ENCODE measurements at places on chromosomes 11 and 22. TPM values are rescaled to one million over a fixed set of nuclear protein-coding genes. Genes with fewer than 3 reads are reported as not detected.

HOATZ gene
- not detected for total RNA-seq

DGCR6L gene
- 37.6 TPM for total RNA-seq

CSNK1E gene
- 107 TPM for total RNA-seq

C22orf15 gene
- not detected for total RNA-seq

IRAG1 gene
- total RNA-seq: 6.5 TPM

QSER1 gene
- 40.9 TPM for total RNA-seq

DNA sequence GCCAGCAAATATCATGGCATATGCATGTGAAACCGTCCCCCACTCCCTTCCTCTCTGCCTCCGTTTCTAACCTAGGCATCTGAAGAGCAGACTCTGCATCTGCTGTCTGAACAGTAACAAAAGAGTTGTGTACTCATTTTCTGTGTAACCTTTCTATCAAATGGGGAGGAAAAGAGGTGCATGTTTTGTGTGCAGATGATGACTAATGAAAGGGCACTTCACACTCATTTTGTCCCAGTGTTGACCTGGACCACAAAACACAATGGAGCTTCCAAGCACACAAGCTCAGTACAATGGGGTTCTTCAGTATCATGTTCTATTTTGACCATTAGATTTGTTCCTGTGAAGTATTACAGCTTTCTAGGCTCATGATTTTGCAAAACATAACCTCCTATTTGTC is 13.0 kb downstream of the JHY start:
- DNase-seq: no peak

DNA sequence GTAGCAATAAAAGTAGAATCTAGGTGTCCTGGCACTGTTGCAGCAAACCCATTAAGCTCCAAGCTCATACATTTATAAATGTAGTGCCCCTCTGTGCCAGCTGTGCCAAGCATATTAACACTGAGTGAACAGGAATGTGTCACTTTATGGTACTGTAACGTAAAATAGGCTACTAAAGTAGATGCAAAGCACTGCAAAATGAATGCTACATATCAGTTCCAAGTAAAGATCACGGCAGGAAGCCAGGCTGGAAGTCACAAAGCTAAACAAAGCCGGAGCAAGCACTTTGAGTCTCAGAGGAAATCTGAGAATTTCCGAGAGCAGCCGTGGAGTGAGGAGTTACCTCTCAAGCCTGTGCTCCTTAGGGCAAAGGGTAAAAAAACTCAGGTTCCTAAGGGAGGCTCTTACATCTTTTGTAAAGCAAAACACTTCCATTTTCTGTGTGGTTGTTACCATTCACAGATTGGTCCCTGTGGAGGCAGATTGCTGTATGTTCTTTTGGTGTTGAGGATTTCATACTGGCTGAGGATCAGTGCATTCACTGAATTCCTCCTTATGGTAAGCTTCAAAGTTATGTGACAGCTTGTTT is 85.7 kb downstream of the WNT11 start:
- peak; percentile 61 for DNase-seq

DNA sequence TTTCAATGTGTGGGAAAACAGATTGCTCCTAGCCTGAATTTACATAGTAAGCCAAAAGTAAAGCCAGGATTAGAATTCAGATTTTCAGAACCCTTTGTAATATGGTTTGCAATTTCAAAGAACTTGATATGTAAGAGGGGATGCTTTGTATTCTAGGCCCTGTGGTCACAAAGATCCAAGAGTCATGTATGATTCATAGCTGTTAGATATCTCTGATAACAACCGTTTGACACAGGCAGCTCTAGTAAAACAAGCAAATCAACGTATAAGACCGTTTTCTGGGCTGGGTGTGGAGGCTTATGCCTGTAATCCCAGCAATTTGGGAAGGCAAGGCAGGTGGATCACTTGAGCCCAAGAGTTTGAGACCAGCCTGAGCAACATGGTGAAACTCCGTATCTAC is 79.6 kb downstream of the EMSY start:
- DNase-seq: no peak

- no peak for DNase-seq
Observed at GRCh38 chr11:111765320-111765983, 737 bp downstream of the PPP2R1B start.

- DNase-seq: no peak
Observed at GRCh38 chr11:57511741-57512430, 3.6 kb downstream of the SLC43A1 start.

DNA sequence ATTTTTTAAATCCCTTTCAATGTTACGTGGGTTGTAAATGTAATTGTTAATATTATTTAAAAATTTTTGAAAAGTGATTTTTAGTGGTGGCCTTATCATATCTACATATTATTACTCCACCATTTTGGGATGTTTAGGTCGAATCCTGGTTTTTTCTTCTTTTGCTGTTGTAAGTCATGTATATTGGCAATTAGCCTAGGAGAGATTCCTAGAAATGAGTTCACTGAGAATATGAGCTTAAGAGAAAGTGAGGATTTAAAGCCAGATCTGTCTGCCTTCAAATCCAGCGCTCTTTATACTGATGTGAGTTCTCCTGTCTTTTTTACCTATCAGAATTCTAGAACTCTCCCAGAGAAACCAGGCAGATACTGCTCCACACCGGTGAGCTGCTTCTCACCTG is 56.1 kb downstream of the PTPRJ start:
- peak; percentile 44 for DNase-seq

- DNase-seq: no peak
Observed at GRCh38 chr11:114065094-114065493, 5.6 kb downstream of the ZBTB16 start.

DNA sequence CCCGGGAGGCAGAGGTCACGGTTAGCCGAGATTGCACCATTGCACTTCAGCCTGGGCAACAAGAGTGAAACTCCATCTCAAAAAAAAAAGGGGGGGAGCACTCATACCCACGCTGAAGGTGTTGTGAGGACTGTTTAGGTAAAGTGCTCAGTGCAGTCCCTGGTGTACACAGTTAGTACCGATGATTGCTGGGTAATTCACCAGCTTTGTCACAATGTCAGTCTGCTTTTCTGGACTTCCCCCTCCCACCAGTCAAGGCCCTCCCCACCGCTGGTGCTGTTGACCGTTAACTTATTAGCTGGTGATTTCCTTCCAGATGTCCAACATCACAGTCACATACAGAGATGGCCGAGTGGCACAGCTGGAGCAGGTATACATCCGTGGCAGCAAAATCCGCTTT is 11.9 kb downstream of the SNRPD3 start:
- no peak for DNase-seq

DNA sequence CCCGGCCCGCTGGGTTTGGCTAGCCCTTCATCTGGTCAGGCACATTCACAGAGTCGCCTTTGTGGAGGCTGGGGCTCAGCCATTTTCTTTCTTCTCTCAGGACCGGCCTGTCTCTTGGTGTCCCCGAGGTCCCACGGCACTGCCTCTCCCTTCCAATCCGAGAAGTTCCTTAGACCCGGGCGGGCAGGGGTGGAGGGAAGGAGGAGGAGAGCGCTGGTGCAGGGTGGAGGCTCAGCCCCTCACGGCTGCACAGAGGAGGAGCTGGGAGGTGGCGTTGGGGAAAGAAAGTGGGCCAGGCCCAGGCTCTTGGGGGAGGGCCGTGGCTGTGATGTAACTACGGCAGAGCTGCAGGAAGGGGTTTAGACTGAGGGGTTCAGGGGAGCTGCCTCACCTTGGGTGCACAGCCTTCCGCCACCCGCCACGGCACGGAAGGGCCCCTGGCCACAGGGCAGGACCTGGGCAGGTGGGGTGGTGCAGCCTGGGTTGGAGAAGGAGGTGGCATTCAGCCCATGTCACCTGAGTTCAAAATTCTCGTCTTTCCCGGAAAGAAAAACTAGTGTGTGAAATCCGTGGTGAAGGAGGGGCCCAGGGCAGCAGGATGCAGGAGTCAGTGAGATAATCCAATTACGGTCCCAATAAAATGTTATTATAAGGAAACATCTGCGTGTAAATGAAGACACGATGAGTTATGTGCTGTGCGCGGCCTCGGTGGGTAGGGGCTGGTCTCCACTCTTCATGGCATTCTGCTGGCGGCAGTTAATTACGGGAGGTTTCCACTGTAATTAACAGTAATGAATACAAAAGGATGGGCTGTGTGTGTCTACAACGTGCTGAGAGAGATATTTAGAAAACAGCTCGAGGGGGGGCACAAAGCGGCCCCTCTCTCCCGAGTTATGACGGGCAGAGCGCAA is 1.7 kb downstream of the BRSK2 start:
- no peak for DNase-seq

DNA sequence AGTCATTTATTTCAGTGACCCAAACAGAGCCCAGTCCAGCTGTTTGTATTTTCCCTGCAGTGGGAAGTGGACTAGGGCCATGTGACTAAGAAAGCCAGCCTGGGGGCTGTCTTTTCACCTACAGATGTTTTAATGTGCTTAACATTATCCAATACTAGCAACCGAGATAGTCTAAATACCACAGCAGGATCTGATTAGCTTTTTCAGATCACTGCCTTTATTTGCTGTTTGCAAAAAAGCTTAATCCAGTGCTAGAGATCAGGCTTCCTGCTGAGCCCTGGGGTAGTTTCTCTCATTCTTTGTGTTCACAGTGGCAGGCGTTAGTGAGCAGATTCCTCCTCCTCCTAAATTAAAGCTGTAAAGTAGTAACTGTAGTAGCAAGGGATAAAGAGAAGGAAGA is 35.0 kb downstream of the ZC3H12C start:
- peak; percentile 27 for DNase-seq

DNA sequence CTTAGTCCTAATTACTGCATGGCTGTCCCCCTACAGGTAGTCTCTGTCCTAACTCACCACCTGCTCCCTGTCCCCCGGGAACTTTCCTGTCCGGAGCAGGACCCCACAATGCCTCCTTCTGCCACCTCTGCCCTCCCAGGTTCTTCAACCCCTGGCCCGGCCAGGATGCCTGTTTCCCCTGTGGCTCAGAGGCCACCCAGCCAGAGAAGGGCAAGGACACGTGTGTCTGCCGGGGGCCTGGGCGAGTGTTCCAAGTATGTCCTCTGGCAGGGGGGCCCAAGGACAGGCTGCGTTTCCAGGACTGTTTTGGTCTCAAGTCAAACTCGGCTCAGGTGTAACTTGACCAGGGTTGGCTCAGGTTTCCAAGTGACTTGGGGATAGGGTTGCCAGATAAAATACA is 63.8 kb downstream of the BTG4 start:
- no peak for DNase-seq

DNA sequence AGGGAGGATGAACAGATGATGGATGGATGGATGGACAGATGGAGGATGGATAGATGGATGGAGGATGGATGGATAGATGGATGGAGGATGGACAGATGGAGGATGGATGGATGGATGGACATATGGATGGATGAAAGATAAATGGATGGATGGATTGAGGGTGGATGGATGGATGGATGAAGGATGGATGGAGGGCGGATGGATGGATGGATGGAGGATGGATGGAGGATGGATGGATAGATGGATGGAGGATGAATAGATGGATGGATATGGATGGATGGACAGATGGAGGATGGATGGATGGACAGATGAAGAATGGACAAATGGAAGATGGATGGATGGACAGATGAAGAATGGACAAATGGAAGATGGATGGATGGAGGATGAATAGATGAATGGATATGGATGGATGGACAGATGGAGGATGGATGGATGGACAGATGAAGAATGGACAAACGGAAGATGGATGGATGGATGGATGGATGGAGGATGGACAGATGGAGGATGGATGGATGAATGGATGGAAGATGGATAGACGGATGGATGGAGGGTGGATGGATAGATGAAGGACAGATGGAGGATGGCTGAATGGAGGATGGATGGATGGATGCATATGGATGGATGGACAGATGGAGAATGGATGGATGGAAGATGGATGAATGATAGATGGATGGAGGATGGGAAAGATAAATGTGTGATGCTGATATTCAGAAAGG is 7.4 kb downstream of the IFITM10 start:
- DNase-seq: no peak

- DNase-seq: peak; percentile 97
Observed at GRCh38 chr11:130403271-130403804, 25.1 kb downstream of the ADAMTS8 start.

DNA sequence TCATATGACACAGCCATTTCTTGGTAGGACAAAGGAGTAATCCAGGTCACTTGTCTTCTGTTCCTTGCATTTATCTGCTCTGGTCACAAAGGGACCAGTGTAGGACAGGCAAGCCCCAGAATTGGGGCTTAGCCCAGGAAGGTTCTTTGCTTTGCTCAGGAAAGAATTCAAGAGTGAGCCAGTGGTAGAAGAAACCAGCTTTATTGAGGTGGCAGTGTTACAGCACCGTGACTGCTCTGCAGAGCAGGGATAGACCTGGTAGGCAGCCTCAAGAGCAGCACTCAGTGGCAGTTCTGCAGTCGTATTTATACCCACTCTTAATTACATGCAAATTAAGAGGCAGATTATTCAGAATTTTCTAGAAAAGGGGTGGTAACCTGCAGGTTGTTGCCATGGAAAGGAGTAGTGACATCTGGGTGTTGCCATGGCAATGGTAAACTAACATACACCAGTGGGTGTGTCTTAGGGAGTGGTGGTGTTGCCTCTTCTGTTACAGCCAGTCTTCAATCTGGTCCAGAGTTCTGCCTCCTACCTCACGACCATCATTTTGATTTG is 84.9 kb upstream of the RAB1B start:
- DNase-seq: no peak

DNA sequence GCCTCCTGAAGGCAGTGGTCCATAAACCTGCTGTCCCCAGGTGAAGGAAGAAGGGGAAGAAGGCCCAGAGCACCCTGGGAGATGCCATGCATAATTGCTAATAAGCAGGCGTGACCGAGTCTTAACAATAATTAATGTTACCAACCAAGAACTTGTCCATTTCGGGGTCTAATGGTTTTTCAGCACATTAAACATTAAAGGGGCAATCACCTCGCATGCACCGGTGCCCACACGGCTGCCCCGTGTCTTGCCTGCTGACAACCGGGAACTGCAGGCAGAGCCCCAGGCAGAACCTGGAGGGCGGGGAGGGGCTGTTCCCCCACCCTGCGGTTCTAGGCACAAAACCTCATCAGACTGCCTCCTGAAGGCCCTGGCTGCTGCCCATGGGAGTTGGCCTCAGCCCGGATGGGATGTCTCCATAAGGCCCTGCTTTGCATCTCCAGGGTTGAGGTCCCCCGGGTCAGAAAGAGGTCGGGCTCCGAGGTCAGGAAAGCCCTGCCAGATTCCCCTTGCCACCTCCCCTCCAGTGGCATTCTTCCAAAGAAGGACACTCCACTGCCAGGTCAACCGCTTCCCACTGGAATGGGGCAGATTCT is 169.0 kb downstream of the BUD13 start:
- no peak for DNase-seq

- DNase-seq: no peak
Observed at GRCh38 chr11:62450543-62451240, 31.9 kb downstream of the SCGB1A1 start.

Measured in tongue (tissue), 3 donors.